ENCODE measurements at places on chromosomes 2 and 18. TPM values are rescaled to one million over a fixed set of nuclear protein-coding genes. Genes with fewer than 3 reads are reported as not detected.
A peak's percentile ranks its signal among the peaks of the same experiment; 100 is the strongest.

- peaks cover 4% of the 10 kb centered on the region for H3K36me3 ChIP-seq
- H3K4me1 ChIP-seq, result no peaks in the 10 kb centered on the region
- DNase-seq, result no peak
- H3K4me3 ChIP-seq, result no peak overlapping the region
Observed at GRCh38 chr18:69897397-69898108, 50.1 kb downstream of the CD226 start.

GRCh38 chr2:156333951-156334495 is 1.5 kb upstream of the NR4A2 start:
- H3K4me3 ChIP-seq, result peak overlapping the region; percentile 98
- peaks cover 12% of the 10 kb centered on the region for H3K27me3 ChIP-seq
- peaks cover 44% of the 10 kb centered on the region for H3K4me1 ChIP-seq
- peak; percentile 49 for DNase-seq

RIT2 gene
- not detected for total RNA-seq

DNA sequence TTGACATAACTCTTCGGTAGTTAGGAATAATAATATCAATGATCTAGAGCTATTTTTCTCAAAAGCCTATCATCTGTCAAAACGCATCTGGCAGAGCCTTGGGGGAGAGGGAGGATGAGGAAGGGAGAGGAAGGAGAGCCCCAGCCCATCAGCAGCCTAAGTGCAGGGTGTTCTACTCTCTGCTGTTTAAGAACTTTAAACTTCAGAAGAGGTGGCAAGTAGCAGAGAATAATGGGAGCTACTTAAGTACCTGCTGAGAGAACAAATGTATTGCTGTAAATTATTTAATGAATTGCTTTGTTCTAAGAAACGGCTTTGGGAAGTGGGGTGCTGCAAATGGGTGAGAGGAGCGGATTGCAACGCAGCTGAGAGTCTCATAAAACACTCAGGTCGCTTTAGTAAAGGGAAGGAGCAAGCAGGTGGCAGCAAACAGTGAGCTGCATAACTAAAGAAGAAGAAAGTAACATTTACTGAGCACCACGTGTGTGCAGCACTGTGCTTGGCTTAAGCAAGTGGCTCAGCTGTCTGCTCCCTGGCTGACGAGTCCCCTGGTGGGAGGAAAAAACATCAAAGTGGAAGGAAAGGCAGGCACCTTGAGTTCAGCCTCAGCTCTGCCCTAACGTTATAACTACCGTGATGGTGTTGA is 26.3 kb upstream of the SH3RF3 start:
- H3K4me3 ChIP-seq, result no peak overlapping the region
- peaks cover 9% of the 10 kb centered on the region for H3K4me1 ChIP-seq
- no peak overlapping the region for H3K27ac ChIP-seq

PSMA8 gene
- total RNA-seq, result not detected

GRCh38 chr2:203361922-203362321 is 33.7 kb downstream of the ABI2 start:
- H3K4me3 ChIP-seq, result no peak overlapping the region
- peaks cover 11% of the 10 kb centered on the region for H3K36me3 ChIP-seq
- H3K27ac ChIP-seq, result peak overlapping the region; percentile 19
- DNase-seq, result no peak
- peaks cover 20% of the 10 kb centered on the region for H3K4me1 ChIP-seq

GRCh38 chr2:88613921-88614320 is 13.3 kb downstream of the EIF2AK3 start:
- H3K27ac ChIP-seq, result no peak overlapping the region
- peaks cover 7% of the 10 kb centered on the region for H3K4me1 ChIP-seq
- H3K36me3 ChIP-seq, result no peaks in the 10 kb centered on the region
- DNase-seq, result no peak
- H3K27me3 ChIP-seq, result no peaks in the 10 kb centered on the region

DNA sequence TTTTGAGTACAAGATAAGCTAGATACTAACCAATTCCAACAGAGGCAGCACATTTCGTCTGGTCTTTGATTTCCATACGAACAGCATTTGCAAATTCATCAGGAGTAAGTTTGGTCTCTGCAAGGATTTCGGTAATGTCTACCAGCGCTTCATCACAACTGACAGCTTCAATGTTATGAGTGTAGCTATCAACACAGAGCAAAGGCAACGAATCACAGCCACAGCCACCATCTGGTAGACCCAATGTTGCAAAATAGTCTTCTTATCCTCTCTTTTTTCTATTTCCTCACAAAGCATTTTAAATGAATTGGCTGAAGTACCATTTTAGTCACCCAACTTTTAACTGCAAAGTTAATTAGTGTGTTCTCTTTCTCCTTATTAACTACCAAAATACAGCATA is 68.3 kb downstream of the REV1 start:
- peaks cover 39% of the 10 kb centered on the region for H3K36me3 ChIP-seq
- H3K27me3 ChIP-seq, result peaks cover 3% of the 10 kb centered on the region
- DNase-seq, result no peak
- H3K4me3 ChIP-seq, result no peak overlapping the region

DNA sequence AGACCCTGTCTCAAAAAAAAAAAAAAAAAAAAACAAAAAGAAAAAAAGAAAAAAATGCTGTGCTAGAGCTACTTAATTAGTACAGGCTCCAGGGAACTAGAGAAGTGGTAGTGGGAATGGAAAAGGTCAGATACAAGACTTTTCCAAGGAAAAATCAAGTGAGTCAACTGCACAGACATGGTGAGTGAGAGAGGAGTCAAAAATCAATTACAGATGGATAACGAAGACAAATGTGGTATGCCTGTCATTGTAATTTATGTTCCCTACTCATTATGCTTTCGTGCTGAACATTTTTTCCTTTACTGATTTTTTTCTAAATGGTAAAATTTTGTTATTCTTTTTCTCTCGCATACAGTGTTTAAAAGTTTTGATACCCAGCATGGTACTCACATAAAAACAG is 111.5 kb downstream of the MDH1 start:
- H3K27me3 ChIP-seq, result peaks cover 1% of the 10 kb centered on the region
- no peak overlapping the region for H3K4me3 ChIP-seq
- DNase-seq, result no peak
- peaks cover 40% of the 10 kb centered on the region for H3K4me1 ChIP-seq
- H3K36me3 ChIP-seq, result no peaks in the 10 kb centered on the region

GRCh38 chr2:100235098-100235497 is 87.2 kb downstream of the LONRF2 start:
- H3K27ac ChIP-seq, result no peak overlapping the region
- peaks cover 4% of the 10 kb centered on the region for H3K27me3 ChIP-seq
- peaks cover 6% of the 10 kb centered on the region for H3K4me1 ChIP-seq
- DNase-seq, result no peak

DNA sequence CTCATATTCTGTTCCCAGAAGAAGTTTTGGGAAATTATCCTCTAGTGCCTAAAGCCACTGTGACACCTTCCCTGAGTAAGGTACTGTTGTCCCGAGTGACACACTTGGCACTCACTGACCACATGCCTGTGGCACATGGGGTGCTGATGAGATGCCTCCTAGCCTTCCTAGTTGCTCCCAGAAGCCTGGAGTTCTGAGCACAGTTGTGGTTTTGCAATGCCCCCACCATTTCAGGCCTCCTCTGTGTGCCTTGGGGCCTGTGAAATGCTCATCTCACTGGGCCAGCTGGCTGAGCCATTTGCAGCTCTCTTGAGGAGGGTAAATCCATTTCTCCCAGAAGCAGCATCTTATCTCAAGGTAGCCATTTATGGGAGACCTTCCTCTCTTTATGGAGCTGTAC is 91.8 kb downstream of the DGKD start:
- H3K36me3 ChIP-seq, result peaks cover 4% of the 10 kb centered on the region
- H3K27me3 ChIP-seq, result peaks cover 3% of the 10 kb centered on the region
- H3K4me1 ChIP-seq, result peaks cover 11% of the 10 kb centered on the region

MC2R gene
- not detected for total RNA-seq

DNA sequence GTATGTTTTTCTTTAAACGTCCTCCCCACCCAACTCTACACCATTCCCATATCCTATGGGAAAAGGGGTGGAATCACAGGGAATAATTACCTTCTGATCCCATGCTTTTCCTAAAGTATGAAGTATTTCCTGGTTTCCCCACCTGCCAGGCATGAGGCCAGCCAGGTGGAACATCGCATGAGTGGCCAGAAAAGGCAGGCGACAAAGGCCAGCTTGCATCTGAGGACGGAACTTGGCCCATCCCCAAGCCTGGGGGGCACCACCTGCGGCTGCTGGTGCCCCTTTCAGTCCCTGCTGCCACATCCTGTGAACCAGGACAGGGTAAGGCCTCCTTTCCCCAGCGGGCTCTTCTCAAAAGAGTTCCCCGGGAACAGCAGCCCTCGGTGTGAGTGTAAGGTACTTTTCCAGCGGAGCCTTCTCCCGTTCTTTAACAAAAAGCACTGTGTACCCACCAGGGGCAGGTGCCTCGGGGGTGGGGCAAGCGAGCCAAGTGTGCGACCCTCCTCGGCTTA is 1.2 kb upstream of the ERFE start:
- peaks cover 10% of the 10 kb centered on the region for H3K4me1 ChIP-seq
- H3K36me3 ChIP-seq, result no peaks in the 10 kb centered on the region
- no peak overlapping the region for H3K27ac ChIP-seq

RFX8 gene
- 2.8 TPM for total RNA-seq

HOXD10 gene
- 10.0 TPM for total RNA-seq

DNA sequence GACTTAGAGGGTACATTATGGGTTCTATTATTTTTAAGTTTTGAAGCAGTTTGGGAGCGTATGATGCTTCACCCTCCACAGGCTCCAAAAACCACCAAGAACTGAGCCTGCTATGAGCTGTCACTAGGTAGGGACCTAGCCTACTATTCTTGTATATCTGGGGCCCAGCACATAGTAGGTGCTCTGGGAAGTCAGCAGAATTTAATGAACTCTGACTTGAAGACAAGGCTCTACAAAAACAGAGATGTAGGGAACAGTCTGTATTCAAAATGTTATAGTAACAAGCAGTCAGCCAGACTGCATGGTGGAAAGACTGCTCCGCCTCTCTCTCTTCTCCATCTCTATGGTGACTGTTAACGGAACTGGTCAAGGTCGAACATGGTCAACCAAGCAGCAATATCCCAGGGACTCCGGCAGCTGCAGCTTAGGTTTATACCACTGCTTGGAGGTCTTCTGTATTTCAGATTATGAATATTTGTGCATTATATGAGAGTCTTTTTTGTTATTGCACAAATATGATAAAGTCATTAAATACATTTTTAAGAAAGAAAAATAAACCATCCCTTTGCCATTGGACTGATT is 22.2 kb upstream of the YWHAQ start:
- H3K27ac ChIP-seq, result no peak overlapping the region
- H3K27me3 ChIP-seq, result peaks cover 2% of the 10 kb centered on the region
- H3K36me3 ChIP-seq, result no peaks in the 10 kb centered on the region
- peaks cover 52% of the 10 kb centered on the region for H3K4me1 ChIP-seq

DNA sequence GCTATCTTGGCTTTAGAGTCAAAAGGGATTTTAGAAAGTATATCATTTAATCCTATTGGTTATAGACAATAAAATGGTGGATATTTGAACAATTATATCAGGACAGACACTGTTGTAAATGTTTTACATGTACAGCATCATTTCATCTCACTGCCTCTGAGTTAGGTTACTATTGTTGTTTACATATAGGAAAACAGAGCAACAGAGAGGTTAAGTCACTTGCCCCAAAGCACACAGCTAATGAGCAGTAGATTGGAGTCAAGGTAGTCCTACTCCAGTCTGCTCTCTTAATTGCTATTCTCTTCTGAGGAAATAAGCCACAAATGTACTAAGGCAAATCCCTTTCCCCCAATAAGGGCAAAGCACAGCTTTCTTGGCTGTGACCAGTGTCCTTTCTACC is 142.9 kb downstream of the MTX2 start:
- H3K27me3 ChIP-seq, result peaks cover 5% of the 10 kb centered on the region
- no peaks in the 10 kb centered on the region for H3K36me3 ChIP-seq
- DNase-seq, result no peak
- no peak overlapping the region for H3K4me3 ChIP-seq

NIF3L1 gene
- total RNA-seq, result 27.5 TPM

All from HFFc6 (cell line).